Islet precursor cell (in vitro differentiated cells): ENCODE measurements at places on chromosomes 3 and 15.

GRCh38 chr3:150135287-150135721, 164.6 kb upstream of the PFN2 start:
- no peak for DNase-seq

DNA sequence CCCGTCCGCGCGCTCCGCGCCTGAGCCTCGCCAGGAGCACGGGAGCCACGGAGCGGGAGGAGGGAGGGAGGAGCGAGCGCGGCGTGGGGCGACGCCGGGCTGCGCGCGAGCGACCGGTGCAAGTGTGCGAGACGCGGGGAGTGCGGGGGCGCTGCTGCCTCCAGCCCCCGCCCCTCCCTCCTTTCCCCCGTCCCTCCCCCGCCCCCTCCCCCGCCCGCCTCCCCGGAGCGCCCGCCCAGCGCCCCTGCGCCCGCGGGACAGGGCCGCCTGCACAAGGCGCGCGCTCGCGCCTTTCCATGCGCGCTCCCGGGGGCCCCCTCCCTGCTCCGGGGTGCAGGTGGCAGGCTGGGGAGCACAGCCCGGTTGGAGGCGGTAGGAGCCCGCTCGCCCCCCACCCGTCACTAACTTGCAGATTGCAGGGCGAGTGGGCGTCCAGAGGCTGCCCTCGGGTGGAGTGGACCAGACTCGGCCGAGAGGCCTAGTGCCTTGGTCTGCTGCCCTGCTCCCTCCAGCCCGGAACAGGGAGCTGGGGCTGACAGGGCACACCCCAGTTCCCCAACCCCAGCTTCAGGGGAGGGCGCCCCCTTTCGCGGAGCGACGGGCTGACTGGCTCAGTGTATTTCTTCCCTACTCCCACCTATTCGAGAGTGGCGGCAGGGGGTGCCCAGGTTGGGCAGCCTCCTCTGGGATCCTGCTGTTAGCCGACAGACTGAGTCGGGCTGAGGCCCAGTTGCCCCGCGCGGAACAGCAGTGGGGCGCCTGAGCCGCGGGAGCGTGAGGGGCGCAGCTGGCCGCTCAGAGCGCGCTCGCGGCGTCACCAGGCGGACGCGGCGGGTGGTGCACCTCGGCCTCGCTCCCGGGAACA, at the start of gene WNT7A:
Gene WNT7A, minus strand, starts transcription at position 126 of the 865 bp plus-strand sequence. CDS start 255 bp downstream, outside the sequence.
- DNase-seq: peak; percentile 77

GRCh38 chr15:74191798-74192197, 10.8 kb downstream of the STRA6 start:
- no peak for DNase-seq

- peak; percentile 60 for DNase-seq
Observed at GRCh38 chr15:71136793-71137518, 21.7 kb downstream of the THSD4 start.

DNA sequence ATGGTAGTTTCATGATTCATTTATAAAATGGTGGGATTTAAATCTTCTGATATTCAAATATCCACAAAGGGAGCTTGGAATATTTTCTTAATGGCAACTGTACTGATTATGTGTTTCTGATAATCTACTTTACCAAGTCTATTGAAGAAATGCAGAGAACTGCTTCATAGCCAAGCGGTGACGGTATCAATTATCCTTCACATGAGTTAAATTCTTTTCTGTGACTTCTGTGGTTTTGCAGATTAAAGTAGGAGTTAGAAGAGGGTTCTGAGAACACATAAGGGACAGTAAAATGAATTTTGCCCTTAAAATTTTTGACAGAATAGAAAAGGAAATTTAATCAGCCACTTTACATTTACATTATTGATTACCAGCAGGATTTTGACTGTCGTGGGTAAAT, 563.2 kb downstream of the GBE1 start:
- no peak for DNase-seq

DNA sequence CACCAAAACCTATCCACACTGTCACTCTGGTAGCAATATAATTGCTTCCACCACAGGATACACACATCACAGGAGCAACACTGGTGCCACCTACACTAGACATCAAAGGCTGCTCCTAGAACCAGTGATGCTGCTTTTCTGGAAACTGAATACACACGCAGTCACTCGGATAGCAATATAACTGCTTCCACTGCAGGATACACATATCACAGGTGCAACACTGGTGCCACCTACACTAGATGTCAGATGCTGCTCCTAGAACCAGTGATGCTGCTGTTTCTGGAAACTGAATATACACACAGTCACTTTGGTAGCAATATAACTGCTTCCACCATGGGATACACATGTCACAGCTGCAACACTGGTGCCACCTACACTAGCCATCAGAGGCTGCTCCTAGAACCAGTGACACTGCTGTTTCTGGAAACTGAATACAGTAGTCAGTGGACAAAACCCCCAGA, 6.9 kb upstream of the TNFSF10 start:
- DNase-seq: no peak

- no peak for DNase-seq
Observed at GRCh38 chr15:35061825-35062737, 23.0 kb downstream of the NANOGP8 start.

- DNase-seq: no peak
Observed at GRCh38 chr3:52845157-52845556, 10.3 kb upstream of the MUSTN1 start.

- no peak for DNase-seq
Observed at GRCh38 chr3:166285001-166285400, 447.8 kb upstream of the BCHE start.

- no peak for DNase-seq
Observed at GRCh38 chr3:52688266-52688665, 2.4 kb downstream of the GNL3 start.

DNA sequence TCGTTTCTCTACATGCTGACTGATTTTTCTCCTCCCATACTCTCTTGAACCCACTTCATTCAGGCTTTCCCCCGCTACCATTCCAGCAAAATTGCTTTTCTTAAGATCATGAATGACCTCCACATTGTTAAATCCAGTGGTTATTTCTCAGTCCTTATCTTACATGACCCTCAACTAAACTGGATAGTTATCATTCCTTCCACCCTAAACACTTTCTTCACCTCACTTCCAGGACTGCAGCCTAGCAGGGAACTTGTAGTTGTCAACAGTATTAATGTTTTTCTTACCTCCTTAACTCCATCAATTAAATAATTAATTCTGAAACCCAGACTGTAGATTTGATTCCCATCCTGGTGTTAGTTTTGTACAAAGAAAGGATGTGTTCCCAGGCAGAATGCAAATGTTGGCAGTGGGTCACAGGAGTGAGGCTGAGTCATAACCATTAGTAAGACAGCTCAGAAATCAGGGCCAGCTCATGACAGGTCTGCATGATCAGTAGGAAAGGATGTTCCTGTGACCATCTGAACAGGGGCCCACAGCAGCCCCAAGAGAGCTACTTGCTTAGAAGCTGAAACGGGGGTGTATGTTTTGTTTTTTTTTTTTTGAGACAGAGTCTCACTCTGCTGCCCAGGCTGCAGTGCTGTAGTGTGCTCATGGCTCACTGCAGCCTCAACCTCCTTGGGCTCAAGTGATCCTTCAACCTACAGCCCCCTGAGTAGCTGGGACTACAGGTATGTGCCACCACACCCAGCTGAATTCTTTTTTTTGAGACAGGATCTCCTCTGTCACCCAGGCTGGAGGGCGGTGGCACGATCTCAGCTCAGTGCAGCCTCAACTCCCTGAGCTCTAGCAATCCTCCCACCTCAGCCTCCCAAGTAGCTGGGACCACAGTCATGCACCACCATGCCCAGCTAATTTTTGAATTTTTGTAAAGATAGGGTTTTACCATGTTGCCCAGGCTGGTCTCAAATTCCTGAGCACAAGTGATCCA, 9.1 kb downstream of the BCL2L10 start:
- DNase-seq: peak; percentile 85

DNA sequence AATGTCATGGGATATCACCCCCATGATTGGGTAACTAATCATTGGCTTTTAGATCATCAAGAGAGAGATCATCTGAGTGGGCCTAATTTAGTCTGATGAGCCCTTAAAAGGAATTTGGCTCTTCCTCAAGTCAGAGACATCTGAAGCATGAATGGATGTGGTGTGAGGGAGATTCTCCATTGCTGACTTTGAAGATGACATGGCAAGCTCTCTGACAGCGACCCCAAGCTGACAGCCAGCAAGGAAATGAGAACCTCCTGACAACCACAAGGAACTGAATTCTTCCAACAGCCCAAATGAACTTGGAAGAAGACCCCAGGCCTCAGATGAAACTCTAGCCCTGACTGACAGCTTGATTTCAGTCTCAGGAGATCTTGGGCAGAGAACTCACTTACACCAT, 108.4 kb upstream of the SPATA12 start:
- DNase-seq: no peak

DNA sequence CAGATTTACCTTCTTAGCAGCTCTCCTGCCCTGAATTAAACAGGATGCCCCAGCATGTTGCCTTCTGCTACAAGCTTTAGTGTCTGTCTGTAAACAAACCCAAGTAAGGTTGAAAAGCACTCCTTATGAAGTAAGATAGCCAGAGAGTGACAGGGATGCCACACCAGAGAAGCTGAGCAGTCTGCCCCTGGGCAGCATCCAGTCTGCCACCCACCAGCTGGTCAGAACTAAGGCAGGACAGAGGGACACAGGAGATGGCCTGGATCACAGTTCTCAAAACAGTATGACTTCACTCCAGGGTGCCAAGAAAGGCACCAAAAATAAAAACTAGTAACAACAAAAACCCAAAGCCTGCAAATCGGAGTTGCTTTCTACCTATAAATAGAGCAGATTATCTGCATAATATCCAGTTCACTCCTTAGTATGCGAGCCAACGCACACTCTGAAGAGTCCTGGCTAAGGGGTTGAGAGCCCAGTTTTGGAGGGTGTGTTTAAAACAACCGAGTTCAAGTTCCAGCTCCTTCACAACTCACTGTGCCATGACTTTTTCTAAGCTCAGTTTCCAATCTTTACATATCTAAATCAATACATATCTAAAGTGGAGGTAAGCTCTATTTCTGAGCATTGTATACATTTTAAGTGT, 198.9 kb downstream of the KCNMB2 start:
- no peak for DNase-seq

- DNase-seq: peak; percentile 88
Observed at GRCh38 chr3:122100591-122101463, 45.7 kb downstream of the CD86 start.

- no peak for DNase-seq
Observed at GRCh38 chr15:29130951-29131839, 138.4 kb downstream of the NSMCE3 start.

DNA sequence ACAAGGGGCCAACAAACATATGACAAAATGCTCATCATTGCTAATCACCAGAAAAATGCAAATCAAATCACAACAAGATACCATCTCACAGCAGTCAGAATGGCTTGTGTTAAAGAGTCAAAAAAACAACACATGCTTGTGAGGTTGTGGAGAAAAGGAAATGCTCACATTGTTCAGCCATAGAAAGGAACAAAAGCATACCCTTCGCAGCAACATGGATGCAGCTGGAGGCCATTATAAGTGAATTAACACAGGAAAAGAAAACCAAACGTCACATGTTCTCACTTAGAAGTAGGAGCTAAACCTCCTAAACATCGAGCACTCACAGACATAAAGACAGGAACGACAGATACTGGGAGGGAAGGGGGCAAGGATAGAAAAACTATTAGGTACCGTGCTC, 678.4 kb upstream of the GRM7 start:
- DNase-seq: no peak

DNA sequence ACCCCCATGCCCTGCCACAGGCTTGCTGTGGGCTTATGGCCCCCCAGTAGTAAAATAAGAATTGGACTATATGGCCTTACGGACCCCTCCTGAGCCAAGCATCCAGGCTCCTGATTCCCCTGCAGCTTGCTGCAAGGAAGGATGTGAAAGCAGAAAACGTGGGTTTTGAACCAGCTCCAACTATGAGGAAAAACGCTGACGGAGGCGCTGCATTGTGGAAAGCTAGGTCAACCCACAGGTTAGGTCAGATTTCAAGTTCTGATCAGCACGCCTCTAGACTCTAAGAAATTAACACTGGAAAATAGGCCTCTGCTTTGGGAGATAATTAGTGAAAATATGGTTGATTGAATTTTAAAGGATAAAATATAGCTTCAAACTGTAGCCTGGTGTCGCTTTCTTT, 195.4 kb upstream of the HES1 start:
- no peak for DNase-seq

DNA sequence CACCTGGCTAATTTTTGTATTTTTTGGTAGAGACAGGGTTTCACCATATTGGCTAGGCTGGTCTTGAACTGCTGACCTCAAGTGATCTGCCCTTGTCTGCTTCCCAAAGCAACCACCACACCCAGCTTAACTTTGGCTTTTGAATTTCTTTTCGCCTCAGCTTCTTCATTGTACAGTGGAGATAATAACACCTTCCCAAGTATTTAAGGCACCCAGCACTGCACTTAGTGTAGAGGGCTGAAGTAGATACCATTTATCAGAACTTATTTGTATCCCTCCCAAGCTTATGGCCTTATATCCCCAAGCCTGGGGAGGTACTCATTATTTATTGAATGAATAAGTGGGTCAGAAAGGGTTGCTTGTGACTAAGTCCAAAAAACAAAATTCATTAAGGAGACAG, 2.3 kb downstream of the SQOR start:
- no peak for DNase-seq

DNA sequence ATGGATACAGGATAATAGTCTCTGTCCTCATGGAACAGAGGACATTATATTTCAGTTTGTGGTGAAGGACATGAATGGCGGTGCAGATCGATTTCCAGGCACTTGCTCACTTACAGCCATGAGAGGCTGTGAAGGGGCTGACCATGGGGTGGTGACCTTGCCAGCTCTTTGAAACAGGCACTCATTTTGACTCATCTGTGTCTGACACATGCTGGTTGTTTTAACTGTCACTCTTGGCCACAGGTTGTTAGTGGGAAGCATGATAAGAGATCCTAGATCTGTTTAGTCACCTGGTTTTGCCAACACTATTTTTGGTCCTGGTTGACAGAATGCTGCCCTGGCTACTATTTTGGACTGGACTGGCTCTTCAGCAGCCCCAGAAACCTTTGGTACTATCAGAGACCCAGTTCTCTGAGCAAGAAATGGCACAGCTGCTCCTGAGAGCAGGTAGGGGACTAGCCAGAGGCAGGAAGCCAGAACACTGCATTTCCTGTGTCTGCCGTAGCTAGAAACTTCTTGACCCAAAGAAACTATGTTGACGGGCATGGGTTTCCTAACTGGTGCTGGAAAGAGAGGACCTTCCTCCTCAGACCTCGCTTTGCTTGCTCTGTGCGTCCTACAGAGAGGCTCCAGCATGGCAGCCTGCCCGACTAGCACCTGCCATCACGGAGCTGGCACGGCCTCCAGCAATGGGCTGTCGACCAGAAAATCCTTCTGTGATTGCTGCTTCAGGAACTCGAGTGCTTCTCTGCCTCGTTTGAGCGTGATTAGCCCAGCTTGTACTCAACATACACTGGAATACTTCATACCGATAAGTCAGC, 6.3 kb downstream of the PXYLP1 start:
- no peak for DNase-seq

DNA sequence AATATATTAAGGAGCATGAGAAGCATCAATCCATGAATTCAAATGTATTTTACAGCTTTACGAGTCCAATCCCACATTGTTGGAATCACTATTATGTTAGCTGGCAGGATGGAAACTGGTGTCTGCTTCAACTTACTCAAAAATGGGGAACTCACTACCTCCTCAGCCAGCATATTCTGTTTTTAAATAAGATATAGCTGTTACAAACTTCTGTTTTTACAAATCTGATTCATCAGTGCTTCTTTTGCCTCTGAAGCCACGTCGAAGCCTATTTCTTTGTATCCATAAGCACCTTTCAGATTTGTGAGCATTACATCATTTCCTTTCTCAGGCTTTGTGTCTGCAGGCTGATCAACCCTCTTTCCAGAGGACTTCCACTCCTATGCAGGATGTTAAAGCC, 105.9 kb downstream of the TPRG1 start:
- DNase-seq: no peak

GRCh38 chr15:63077952-63078351, 35.4 kb downstream of the TPM1 start:
- peak; percentile 73 for DNase-seq

- no peak for DNase-seq
Observed at GRCh38 chr3:37957539-37957936, 33.0 kb upstream of the VILL start.
